ENCODE measurements at places on chromosomes 2 and 18.

GRCh38 chr2:208031608-208032019 lies 6.3 kb upstream of the PLEKHM3 start:
- no peak for DNase-seq

GRCh38 chr2:39642051-39642718 lies 23.5 kb upstream of the TMEM178A start:
- no peak for DNase-seq

- no peak for DNase-seq
Observed at GRCh38 chr2:64675860-64676259, 22.1 kb upstream of the SERTAD2 start.

- DNase-seq, result no peak
Observed at GRCh38 chr2:142130111-142131009, 456 bp downstream of the LRP1B start.

- no peak for DNase-seq
Observed at GRCh38 chr2:188244383-188244782, 47.3 kb upstream of the GULP1 start.

GRCh38 chr2:88880441-88880953 lies 189.0 kb downstream of the RPIA start:
- no peak for DNase-seq

DNA sequence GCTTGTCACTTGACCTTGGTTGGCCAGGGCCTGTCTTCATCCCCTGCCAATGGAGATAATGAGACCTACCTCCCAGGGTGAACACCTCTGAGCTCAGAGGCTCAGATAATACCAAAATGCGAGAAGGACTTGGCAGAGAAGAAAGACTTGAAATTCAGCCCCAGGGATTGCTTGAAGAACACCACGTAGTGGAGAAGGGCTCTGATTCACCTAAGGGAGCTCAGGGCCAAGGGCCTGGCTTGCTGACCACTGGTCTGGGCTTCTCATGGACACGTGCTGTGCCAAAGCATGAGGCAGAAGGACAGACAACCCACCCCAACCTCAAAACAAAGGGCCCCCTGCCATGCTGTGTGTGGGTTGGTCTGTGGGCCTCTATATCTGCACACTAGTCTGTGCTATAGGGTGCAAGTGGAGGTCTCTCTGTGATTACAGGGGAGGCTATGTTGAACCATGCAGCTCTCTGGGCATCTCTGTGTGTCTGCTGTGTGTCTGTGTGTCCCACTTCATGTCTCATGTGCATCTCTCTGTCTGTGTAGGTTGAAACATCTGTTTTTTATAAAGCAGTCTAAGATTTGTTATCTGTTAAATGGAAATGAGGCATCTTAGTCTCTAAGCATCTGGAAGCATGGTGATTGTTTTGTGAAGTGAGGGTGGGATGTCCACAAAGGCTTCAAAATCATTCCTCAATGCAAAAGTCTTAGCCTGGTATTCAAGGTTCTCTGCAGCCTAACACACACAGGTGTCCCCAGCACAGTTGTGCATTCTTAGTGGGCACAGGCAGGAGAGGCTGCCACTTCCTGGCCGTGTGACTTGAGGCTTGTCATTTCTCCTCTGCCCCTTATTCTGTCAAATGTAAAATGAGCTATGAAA lies 61.0 kb upstream of the EPAS1 start:
- no peak for DNase-seq

- DNase-seq, result no peak
Observed at GRCh38 chr2:17353263-17353662, 165.0 kb downstream of the RAD51AP2 start.

DNA sequence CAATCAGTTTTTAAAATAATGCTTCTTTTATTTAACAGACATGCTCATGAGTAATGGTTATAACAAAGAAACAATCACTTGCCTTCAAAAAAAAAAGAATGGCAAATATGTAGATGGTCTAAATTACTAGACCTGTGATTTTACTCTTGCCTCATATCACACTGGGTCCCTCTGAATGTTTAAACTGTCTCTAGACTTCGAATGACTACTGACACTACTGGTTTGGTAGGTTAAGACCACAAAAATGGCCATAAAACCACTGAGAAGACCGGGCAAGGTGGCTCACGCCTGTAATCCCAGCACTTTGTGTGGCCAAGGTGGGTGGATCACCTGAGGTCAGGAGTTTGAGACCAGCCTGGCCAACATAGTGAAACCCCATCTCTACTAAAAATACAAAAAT lies 5.1 kb upstream of the SELENOI start:
- DNase-seq, result no peak

DNA sequence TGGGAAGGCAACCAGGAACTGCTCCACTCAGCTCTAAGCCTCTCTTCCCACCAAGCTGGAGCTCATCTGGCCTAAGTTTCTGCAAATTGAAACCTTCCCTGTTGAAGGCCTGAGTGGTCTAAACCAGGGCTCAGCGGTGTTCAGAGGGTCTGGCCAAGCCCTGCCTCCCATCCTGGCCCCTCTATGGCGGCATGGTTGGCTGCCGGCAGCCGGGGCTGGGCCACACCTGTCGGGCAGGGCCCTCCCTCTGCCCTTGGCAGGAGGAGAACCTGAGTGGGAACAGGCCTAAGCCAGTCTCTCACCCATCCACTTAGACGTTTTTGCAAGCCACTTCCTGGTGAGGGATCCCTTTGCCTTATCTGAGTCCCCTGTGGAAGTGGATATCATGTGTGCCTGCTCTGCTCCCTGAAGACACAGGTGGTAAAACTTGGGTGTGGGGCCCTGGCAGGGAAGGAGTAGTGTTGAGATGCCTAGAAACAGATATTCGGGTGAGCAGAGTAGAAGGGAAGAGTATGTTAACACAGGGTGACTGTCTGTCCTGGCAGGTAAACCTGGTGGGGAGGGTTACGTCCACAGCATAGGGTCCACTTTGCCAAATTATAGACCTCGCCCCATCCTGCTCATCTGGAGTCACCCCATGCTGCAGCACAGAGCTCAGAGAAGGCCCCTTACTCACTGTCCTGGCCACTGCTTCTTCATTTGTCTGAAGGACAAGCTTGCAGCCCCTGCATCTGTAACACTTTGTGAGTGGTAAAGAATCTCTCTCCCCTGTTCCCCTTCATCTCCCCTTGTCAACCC lies 63.0 kb upstream of the SIX2 start:
- no peak for DNase-seq
